ENCODE measurements at places on chromosomes 6 and 20.

DNA sequence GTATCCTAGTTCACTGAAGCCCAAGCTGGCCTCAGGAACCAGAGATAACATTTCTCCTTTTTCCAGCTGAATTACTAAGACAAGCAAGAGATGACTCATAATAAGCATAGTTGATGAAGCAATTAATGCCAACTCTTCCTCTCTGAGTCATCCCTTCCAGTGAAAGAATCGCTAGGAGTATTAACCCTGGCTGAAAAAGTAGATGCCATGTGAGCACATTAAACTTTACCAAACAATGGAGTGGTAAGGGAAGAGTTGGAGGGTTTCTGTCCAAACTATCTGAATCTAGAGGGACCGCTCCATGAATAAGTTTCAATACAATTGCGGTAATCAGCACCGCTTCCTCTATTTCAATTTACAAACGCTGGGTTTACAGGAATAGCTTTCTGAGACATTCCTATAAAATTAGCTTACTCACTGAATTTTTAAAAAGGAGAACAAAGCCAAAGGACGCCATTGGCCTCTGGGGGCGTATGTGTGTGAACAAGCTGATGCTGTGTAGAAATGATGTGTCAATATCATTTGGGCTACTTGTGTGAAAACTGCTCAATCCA lies 48.3 kb downstream of the ATXN1 start:
- DNase-seq = peak; percentile 65

- no peak for DNase-seq
These were observed 280.6 kb upstream of the SULF2 start for GRCh38 chr20:48065833-48066232.

DNA sequence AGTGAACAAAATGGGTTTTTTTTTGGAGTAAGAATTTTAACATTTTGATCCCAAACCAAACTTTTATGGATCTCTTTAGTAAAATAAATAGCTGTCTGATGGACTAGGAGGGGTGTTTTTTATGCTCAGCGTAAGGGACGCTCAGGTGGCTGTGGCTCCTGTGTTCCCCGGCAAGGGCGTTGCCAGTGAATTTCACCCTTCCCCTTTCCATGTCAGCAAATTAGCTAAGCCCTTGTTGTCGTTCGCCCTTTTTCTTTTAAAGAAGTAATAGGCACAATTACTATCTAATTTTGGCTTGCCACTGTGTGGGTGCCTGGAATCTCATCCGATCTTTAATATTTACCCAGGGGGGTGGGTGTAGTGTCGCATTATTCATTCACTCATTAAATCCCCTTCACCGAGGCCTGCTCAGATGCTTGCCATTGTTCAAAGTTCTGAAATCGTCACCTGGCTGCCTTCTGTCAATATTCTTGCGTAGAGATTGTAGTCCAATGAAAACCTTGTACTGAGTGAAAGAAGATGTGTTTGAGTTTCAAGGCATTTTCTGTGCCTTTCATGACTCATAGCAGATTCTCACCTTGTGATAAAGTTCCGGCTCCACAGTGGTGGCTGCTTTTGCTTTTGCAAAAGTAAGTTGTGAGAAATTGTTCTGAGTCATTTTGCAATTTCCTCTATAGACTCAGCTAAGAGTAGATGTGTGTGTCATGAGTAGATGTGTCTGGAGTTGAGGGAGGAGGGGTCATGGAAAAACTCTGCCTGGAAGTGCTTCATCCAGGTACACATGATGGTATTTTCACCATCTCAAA lies 40.0 kb upstream of the CLDN20 start:
- DNase-seq = no peak

GRCh38 chr20:39048000-39048696 lies 86.0 kb downstream of the DHX35 start:
- peak; percentile 88 for DNase-seq

DNA sequence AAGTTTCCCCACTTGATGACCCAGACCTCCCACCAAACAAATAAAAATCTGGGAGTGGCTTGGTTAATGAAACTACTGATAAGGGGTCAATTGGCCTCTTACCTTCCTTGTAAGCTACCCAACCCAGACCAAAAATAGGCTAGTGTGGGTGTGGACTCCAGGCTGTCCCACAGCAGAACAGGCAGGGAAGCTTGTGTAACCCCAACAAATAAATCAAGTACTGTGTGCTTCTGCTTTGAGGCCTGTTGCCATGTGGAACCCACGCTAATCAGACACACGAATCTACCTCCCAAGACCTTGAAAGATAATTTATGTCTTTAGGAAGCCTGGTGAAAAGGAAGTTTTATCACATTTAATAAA lies 33.7 kb upstream of the PAQR8 start:
- no peak for DNase-seq
